ENCODE measurements at places on chromosomes 3 and 15. TPM values are rescaled to one million over a fixed set of nuclear protein-coding genes. Genes with fewer than 3 reads are reported as not detected.

DNA sequence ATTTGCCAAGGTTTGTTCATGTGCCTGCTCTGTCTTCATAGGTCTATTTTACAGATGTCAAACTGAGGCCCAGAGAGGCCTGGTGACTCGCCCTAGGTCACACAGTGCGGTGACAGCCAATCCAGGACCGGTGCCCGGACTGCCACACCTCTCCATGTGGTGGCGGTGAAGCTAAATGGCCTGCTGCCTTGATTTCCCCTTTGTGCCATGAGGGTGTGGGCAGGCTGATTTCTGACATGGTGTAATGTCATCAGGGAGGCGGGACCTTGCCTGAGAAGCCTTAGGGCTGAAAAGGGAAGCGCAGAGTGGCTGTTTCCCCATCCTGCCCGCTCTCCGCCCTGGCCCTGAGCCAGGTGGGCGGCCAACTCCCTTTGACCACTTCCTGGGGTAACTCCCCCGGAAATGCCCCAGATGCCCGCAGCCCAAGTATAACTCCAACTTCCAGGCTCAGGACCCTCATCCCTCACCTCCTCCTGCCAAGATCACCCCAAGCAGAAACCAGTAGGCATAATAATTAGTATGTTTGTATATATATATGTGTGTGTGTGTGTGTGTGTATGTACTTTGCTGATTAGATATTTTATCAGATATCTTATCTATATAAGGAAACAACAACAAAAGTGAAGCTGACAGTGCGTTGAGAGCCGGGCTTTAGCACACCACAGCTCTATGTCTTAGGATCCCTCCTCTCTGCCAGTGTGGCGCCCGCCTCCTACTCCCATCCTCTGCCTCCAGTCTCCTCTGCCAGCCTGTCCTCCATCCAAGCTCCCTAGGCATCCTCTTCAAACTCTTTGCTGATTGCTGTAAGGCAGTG is 63.9 kb downstream of the IQSEC1 start:
- no peak for DNase-seq

DNA sequence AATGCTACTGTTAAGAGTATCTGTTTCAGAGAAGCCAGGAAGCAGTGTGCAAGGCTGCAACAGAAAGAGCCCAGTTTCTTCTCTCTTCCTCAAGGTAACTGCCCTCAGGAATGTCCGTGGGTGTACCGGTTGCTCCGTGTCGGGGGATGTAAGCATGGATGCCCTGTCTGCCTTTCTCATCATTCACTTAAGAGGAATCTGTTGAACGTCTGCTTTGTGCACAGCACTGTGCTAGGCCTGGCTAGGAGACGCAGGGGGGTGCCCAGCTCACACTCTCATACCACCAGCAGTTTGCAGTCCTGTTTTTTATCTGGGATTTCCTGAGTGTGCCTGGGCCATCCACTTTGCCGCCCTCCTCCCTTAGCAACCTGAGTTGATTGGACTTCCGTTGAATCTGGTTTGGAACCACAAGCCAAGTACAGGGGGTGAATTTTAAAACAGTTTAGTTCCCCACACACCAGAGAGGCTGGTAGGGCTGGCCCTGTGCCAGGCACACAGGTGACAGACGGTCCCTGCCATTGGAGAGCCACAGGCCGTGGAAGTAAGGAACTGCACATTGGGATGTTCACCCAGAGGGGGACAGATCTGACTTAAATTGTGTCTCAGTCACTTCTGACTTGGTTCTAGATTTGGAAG is 11.2 kb downstream of the BOC start:
- DNase-seq = no peak

GRCh38 chr3:191262650-191263049 is 63.6 kb downstream of the OSTN start:
- DNase-seq = no peak

DNA sequence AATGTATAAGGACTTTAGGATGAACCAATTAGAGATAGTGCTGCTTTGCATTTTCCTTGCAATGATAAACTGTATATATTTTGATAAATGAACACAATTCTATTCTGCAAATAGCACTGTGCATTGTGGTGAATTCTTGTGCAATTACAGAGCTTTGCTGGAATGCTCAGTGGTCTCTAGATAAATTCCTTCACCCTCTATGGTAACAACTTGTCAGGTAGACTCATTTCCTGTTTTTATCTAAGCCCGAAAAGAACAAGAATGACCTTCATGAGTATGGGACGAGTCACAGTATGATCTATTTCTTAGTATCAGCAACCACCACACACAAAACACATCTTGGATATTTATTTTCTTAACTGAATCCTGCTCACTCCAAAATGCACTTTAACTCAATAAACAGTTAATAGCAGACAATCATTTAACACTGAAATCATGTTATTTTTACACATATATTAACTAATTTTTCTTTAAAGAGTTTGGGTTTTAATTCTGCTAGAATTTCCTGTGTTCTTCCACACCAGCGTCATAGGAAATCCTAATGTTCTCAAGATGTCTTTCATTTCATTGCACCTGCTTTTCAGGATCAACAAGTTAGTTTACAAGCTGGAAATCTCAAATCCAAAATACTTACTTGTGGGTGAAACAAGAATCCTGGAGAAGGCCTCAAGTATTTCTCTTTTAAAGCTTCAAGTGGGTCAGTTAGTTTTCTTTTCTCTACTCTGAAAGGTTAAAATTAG is 551.2 kb downstream of the MECOM start:
- DNase-seq = no peak

- no peak for DNase-seq
These were observed 34.5 kb upstream of the INSYN1 start for GRCh38 chr15:73787621-73788020.

DNA sequence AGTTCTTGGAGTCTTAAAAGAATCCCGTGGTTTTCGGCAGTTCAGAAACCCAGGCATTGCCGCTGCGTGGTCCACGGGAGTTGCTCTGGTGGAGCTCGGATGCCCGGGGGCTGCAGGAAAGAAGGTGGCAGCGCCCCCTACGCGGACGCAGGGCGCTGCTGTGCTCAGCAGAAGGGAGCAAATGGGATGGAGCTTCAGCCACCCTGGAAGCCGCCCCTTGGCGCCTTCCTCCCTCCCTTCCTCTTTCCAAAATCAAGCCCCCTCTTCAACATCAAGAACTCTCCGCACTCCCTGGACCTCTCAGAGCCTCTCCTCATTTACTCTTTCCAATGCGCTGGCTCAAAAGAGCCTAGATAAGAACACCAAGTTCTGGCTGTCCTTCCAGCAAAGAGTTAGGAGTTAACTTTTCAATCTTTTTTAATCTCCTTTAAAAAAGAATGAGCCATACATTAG is 880 bp upstream of the CHRNA7 start:
- DNase-seq = no peak

GRCh38 chr3:178457511-178457910 is 78.7 kb upstream of the KCNMB2 start:
- DNase-seq = no peak

DNA sequence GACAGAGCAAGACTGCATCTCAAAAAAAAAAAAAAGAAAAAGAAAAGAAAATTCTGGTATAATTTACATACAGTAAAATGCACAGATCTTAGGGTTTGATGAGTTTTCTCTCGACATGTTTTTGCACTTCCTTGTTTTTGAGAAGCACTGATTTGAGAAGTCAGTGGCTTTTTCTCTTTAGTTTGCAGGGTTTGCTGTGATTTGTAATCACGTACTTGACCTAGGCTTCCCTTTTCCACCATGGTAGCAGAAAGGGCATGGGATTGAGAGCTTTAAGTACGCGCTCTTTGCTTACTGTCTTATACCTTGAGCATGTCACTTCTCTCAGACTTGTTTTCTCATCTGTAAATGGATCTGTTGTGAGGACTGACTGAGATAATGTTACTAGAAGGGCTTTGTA is 4.1 kb downstream of the VHL start:
- no peak for DNase-seq

DNA sequence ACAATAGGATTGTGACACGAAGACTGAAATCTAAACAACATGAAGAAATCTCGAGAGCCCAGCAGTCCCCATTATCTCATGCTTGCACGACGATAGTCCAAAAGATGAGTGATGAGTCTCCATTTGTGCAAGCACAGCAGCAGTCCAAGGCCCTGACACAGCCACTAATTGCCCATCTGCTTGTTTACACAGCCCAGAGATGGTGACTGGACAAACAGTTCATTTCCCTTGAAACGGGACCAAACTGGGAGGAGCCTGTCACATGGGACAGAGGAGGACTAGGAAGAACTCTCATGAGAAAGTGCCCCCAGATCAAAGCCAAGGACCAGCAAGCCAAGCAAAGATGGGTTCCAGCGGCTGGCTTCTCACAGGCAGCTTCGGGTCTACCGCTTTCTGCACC is 121.0 kb downstream of the GREM1 start:
- no peak for DNase-seq

GRCh38 chr15:70582143-70582945 is 181.0 kb downstream of the UACA start:
- no peak for DNase-seq

DNA sequence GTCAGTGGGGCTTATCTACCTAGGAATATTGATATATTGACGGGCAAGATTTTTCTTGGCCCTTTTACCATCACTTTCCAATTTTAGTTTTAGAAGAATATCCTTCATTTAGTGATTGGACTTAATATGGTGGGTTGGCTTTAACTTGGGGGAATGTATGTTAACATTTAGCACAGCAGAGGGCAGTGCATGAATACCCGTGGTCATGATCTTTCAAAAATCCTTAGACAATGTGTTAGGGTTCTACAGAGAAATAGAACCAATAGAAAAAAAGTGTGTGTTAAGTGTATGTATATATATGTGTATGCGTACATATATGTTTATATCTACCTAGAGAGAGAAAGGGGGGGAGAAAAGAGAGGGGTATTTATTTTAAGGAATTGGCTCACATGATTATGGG is 36.9 kb downstream of the GPR171 start:
- no peak for DNase-seq

DNA sequence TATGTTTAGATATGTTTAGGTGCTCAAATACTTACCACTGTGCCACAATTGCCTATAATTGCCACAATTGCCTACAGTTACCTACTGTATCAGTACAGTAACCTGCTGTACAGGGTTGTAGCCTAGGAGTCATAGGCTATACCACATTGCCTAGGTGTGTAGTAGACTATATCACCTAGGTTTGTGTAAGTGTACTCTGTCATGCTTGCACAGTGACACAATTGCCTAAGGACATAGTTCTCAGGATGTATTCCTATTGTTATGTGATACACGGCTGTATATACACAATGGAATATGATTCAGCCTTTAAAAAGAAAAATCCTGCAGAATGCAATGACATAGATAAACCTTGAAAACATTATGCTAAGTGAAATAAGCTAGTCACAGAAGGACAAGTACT is 264.8 kb downstream of the RAP2B start:
- no peak for DNase-seq

GRCh38 chr3:142394921-142395622 is 52.8 kb downstream of the XRN1 start:
- DNase-seq = no peak

DNA sequence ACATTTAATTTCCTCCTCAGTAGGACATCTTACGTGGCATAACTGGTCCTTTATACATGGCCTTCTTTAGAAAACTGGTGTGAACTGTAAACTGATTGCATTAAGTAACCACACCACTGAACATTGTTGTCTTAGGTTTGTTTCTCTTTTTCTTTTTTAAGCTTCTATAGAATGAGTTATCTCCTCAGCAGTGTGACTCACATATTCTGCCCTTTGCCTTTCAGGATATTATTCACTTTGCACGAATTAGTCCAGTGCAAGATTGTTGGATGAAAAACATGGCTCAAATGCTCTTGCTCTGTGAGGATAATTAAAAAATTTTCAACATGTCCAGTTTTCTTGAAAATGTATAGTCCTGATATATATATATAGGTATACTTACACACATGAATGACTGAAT is 147.6 kb downstream of the KBTBD8 start:
- no peak for DNase-seq

The MOBP gene
- not detected for polyA plus RNA-seq

The GUCA1C gene
- 0.55 TPM for polyA plus RNA-seq

The NR2E3 gene
- polyA plus RNA-seq = 0.62 TPM

The LTK gene
- polyA plus RNA-seq = 2.3 TPM

The COLQ gene
- polyA plus RNA-seq = 11.0 TPM

The CHL1 gene
- 14.2 TPM for polyA plus RNA-seq
